ENCODE measurements at places on chromosomes 3 and 15.

- no peak for DNase-seq
These were observed 45.6 kb downstream of the SENP2 start for GRCh38 chr3:185631508-185632206.

- DNase-seq = no peak
These were observed 6.1 kb upstream of the CLSTN2 start for GRCh38 chr3:139928708-139929505.

DNA sequence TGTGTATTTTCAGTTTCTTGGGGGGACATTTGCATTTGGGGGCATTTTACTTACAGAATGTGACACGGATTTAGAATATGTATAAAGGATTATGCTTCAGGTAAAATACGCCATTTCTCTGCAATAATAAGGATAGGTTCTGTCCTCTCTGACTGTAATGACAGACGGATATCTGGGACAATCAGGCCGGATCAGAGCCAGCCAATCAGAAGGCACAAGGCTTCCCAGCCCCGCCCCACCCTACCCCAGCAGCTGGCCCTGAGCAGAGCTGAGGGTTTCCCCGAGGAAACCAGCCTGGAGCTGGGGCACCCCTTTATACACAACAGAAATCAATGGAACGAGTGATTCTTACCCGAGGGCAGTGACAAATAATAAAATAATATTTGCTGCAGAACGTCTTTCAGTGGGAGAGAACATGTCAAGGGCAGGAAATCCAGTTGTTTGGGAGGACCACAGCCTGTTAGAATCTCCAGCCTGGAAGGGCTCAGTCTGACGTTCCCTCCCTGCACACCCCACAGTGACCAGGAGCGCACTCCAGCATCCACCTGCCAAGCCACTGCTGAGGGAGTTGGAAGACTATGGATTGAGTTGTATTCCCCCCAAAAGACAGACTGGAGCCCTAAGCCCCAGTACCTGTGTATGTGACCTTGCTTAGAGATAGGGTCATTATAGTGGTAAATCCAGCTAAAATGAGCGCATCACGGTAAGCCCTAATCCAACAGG, 30.3 kb upstream of the SEC13 start:
- peak; percentile 27 for DNase-seq

- no peak for DNase-seq
These were observed 74.9 kb downstream of the DAPK2 start for GRCh38 chr15:63971427-63971805.

GRCh38 chr3:50611464-50612233, at the start of gene CISH:
Gene CISH, minus strand, starts transcription at chr3:50611774. Its CDS starts 124 bp downstream, at chr3:50611650.
- DNase-seq = peak; percentile 49

DNA sequence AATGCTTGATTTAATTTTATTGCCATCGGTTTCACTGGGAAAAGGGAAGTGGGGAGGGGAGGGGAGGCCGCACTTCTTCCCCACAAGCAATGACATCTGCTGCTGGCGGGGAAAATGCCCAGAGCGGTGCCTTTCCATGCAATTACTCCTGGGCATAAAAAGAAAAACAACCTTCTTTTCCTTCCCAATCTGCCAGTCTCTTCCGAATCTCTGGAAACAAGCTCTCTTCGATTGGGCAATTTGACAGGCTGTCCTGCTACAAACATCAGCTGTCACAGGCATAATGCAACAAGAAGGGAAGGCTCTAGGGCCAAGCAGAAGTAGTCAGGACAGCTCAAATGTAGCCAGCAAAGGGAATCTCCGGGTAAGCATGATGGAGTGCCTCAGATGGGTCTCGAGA, 93.4 kb upstream of the STRIT1 start:
- no peak for DNase-seq

GRCh38 chr15:68989541-68990230, 24.8 kb upstream of the NOX5 start:
- no peak for DNase-seq

All from NCI-H774 (cell line).